ENCODE measurements at places on chromosomes 12 and 14.

DNA sequence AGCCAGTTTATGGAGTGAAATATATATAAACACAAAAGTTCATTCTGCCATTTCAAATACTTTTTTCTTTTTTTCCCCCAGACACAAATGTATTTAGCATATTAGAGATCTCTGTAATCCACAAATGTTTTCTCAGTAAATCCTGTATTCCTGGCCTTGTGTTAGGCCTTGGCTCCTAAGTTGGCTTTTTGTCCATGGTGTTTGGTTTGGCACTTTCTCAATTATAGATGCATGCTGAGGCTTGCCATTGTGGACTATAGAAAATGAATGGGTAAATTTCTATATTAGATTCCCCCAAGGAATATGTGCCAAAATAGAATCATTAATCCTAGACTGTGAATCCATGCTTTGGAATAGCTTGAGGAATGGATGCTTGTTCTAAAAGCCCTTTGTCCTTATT, 17.0 kb downstream of the RIC8B start:
- no peak for DNase-seq

DNA sequence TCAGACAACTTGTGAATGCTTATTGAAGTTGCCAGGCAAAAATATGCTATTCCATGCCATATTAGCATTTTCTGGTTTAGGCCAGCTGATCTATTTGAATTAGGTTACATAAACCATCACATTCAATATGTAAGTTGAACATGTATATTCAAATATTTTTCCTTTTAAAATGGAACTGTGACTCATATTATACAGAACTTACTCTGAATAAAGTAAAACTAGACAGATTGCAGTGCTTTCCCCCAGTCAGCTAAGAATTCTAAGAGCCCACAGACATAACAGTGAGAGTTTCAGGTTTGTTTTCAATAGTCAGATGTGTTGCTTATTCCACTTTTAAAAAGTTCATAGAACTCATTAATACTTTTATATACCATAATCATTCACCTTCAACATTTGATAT, 119.8 kb downstream of the MGST1 start:
- no peak for DNase-seq

GRCh38 chr12:80581783-80582182, 125.7 kb upstream of the MYF6 start:
- DNase-seq: no peak

DNA sequence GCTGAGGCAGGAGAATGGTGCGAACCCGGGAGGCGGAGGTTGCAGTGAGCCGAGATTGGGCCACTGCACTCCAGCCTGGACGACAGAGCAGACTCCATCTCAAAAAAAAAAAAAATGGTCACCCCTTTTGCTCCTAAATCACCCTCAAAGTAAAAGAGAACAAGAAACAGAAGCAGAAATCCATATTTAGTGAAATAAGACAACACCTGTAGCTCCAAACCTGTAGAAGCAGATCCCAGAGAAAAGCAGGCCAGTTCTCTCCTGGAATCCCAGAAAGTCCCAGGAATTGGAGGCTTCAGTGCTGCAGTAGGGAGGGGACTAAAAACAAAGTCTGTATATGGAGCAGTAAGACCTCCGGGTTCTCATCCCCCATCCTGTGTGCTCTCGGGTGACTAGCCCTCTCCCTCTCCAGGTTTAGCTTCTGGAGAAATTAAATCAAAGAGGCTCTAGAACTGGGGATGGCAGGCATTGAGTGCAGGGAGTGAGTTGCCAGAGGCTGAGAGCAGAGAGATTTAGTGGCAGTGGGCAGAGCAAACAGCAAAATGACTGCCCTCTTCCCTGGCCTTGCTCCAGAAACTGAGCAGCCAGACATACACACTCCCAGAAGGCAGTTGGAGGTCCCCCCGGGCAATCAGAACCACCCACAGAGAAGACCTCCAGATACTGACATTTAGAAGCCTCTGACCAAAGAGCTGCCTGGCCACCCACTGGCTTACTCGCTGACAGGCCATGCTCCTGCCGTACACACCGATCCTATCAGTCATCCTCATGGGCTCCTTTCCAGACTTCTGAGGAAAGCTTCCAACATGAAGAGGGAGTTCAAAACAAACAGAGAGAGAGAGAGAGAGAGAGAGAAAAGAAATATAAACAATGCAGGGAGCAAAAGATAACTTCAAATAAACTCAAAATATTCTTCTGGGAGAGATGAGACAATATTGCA, 6.3 kb upstream of the MLXIP start:
- peak; percentile 72 for DNase-seq

GRCh38 chr12:48569946-48570345, at the start of gene LALBA:
LALBA (minus strand) TSS chr12:48570046; CDS start chr12:48570020, 26 bp downstream.
- DNase-seq: no peak

- no peak for DNase-seq
Measured at GRCh38 chr14:79136071-79137044, 966.2 kb downstream of the NRXN3 start.

- no peak for DNase-seq
Measured at GRCh38 chr12:102120564-102120873, 536 bp downstream of the PARPBP start.

DNA sequence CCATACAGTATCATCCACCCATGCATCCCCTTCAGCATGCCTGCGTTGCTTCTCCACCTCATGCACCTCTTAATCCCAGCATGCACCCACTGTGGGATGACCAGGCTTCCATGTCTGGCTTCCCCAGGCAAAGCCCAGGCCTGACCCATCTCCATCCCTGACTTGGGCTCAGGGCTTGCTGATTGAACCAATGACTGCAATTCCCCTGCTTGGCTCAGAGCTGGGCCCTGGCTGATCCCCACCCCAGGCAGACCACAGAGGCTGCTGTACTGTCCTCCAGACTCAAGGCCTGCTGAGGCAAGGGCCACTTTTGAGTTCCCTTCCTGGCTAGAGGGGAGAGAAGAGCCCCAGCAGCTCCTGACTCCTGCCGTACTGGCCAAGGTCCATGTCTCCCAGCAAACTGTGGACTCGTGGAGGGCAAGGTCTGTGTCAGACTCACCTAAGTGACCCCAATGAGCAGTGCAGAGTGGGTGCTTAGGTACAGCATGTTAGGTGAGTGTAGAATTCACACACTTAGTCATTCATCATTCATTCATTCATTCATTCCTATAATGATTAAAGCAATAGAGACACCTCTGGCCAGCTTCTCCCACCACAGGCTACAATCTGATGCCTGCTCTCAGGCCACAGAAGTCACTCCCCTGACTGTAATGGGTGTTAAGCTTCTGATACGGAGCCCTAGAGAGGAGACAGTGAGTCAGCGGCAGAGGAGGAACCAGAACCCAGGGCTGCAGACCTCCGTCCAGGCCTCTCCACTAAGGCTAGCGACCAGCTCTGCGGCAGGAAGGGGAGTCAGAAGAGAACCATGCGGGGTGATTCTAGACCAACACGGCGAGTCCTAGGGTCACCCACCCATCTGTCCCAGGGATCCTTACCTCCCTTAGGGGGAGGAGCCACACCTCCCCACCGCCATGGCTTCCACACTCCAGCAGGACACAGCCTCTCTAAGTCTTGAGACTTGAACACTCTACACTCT, 2.9 kb downstream of the BEGAIN start:
- DNase-seq: peak; percentile 55

GRCh38 chr14:58722441-58722840, 84.7 kb downstream of the DACT1 start:
- DNase-seq: no peak

DNA sequence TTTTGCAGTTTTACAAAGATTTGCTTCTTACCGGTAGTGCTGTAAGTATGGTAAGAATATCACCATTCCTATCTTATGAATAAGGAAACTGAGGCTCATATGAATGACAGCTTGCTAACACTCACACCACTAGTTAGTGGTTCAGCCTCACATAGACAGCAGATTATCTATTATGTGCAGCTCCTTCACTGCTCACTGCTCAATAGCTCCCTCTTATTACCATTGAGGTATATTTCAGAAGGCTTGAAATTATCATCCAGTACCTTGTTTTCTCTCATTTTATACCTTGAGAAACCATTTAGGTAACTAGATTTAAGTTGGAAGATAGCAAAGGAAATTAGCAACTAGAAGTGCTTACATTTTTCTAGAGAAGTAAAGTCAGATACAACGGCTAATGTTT, 15.5 kb downstream of the RIC8B start:
- DNase-seq: no peak

- DNase-seq: no peak
Measured at GRCh38 chr12:64237382-64237781, 15.3 kb upstream of the KICS2 start.

- no peak for DNase-seq
Measured at GRCh38 chr14:81165188-81165587, 55.6 kb downstream of the GTF2A1 start.

DNA sequence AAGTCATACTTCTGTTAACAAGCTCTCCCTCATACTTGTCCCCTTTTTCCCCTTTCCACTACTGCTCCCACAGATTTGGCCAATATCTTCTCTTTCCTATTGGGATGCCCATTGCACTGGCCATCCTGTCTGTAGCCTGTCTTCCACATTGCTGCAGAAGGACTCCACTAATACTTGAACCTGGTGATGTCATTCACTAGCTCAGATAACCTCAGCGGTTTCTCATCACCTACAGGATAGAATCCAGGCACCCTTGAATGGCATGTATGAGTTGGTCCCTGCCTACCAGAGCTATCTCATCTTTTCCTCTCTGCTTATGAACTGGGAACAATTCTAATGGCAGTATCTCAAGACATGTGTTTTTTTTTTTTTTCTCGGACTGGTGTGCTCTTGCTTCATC, 84.6 kb downstream of the PTPRR start:
- no peak for DNase-seq

- no peak for DNase-seq
Measured at GRCh38 chr12:102349079-102349478, 131.3 kb downstream of the IGF1 start.

- no peak for DNase-seq
Measured at GRCh38 chr12:108640802-108641445, 7.2 kb upstream of the SELPLG start.
